ENCODE measurements at places on chromosomes 12 and 14.

- no peak for ATAC-seq
Measured at GRCh38 chr14:71193663-71194062, 286.4 kb downstream of the PCNX1 start.

- no peak for ATAC-seq
Measured at GRCh38 chr12:130127532-130127911, 34.7 kb upstream of the FZD10 start.

- no peak for ATAC-seq
Measured at GRCh38 chr14:91302391-91302790, 57.9 kb upstream of the GPR68 start.

DNA sequence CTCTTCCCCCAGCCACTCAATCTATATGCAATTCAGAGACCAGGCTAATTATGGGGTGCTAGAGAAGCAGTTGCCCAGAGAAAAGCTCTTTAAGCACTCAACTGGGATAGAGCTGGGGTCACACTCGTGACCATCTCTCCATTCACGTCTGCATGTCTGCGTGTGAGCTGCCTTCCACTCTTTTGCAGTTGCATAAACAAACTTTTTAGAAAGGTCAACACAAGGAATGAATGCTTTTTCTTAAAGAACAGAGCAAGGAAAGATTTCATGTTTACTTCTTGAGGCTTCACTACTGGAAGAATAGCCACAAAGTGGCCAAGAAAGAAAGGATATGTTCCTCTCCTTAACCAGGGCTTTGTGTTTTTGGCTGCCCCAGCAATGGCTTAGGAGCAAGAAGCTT lies 151.1 kb downstream of the SAMD4A start:
- no peak for ATAC-seq

GRCh38 chr12:24937553-24938244 lies 11.2 kb downstream of the BCAT1 start:
- ATAC-seq, result no peak

- ATAC-seq, result peak; percentile 43
Measured at GRCh38 chr12:130846369-130846768, 7.3 kb upstream of the STX2 start.

DNA sequence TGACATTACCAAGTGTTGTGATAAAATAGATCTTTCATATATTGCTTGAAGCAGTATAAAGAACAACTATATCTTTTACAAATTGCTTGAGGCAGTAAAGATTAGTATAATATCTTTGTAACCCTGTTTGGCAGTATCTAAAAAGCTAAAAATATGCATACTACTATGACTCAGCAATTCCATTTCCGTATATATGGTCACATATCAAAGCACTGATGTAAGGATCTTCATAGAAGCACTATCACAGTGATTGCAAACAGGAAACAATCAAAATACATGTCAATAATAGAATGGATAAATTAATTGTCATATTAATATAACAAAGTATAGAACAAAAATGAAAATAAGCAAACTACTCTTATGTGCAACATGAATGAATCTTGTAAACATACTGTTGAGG lies 158.4 kb upstream of the IGF1 start:
- ATAC-seq, result peak; percentile 46

GRCh38 chr12:100959481-100959880 lies 164.9 kb downstream of the ANO4 start:
- peak; percentile 31 for ATAC-seq

- no peak for ATAC-seq
Measured at GRCh38 chr14:81127785-81128184, 93.0 kb downstream of the GTF2A1 start.

GRCh38 chr12:103905730-103906349 lies 24.4 kb upstream of the HSP90B1 start:
- no peak for ATAC-seq

DNA sequence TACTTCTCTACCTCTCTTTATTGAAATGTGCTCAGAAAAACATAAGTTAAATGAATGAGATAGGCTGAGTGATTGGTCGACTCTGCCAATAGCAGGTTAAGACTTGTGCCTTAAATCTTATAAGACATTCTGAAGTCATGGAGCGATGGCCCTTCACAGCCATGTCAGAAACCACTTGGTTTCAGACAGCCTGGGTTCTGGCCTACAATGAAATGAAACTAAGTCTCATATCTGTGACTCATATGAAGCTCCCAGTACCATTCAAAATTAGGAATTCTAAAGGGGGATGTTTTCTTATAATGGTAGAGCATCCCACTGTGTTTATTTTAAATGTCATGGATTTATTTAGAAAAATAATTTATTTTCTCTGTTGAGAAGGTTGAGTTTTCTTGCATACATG lies 42.6 kb downstream of the PLXNC1 start:
- no peak for ATAC-seq

DNA sequence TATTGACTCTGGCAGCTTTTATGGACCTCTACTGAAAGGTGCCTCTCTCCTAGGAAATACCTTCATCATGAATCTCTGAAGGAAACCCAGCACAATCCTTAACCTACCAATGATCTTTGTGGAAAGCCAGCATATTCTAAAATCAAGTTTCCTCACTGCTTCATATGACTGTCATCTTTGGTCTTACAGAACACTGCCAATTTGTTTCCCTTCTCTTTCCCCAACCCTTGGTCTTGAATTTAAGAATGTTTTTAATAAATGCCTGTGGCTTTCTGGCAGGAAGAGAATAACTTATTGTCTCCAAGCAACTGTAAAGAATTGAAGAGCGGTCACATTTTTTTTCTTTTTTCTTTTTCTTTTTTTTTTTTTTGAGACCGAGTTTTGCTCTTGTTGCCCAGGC lies 427.6 kb downstream of the IPO8 start:
- no peak for ATAC-seq

DNA sequence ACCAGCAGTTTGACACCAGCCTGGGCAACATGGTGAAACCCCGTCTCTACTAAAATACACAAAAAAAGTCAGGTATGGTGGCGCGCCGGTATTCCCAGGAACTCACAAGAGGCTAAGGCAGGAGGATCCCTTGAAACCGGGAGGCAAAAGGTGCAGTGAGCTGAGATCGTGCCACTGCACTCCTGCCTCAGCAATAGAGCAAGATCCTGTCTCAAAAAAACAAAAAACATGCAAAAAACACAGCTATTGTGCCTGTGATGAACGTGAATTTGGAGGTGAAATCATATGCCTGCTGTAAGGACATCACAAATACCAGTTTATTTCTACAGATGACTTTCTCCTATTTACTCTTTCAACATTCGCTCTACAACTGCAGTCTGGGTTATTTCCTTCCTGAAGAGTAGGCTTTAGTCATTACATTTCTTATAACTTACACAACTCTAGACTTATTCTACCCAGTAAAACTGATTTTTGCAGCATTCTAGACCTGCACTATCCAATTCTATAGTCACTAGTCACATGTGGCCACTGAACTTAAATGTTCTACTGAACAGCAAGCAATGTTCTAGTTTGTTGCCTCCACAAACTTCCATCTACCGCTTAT lies 48.3 kb downstream of the HNRNPC start:
- no peak for ATAC-seq

GRCh38 chr12:6752167-6752920 lies 597 bp downstream of the MLF2 start:
- peak; percentile 56 for ATAC-seq

GRCh38 chr14:81638656-81639280 lies 105.1 kb upstream of the SEL1L start:
- no peak for ATAC-seq

DNA sequence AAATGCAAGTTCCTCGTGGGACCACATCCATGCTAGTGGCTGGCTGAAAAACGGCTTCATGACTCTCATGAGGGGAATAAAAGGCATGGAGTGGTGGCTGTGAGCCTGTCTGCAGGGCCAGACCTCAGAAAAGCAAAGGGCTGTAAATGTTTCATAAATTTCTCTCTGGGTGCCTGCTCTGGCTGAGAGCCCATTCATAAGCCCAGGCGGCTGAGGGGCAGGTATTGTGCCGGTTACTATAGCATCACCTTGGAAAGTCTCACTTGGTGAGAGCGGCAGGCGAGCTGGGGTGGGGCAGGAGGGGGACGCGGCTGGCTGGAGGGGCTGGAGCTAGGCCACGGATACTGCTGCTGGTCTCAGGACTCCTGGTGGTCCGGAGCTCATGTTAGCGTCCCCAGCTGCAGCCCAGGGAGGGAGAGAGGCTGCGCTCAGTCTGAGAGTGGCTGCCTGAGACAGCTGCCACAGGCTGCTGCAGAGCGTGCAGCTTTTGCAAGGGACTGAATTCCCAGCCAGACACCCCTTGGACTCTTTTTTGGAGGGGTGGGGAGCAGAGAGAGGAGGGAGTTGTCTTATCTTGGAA lies at the start of gene SLC17A8:
Gene SLC17A8, plus strand, starts transcription at position 431 of the 580 bp plus-strand sequence. CDS start 318 bp downstream, outside the sequence.
- peak; percentile 51 for ATAC-seq

DNA sequence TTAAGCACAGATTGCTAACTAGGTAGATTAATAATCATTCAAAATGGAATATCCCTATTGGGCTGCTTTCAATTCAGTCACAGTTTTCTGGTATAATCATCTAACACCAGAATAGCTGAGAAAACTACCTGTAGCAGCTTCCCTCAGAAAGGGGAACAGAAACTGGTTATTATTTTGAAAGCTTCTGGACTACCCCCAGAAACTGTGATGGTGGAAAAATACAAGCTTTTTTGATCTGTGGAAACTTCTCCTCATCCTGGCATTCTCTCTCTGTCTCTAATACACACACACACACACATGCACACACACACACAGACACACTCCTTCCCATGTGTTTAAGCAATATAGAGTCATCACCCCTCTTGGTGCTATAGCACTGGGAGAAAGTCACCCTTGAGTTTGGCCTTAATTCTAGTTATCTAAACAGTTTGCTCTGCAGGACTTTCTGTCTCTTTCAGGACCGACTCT lies 251.5 kb upstream of the LMO3 start:
- ATAC-seq, result no peak

GRCh38 chr12:47910981-47911380 lies 6.2 kb upstream of the VDR start:
- ATAC-seq, result no peak

- ATAC-seq, result no peak
Measured at GRCh38 chr14:74195623-74196022, 43.6 kb upstream of the VSX2 start.

- no peak for ATAC-seq
Measured at GRCh38 chr12:22228022-22228875, 106.3 kb downstream of the ST8SIA1 start.

- no peak for ATAC-seq
Measured at GRCh38 chr12:61846765-61847164, 413.4 kb upstream of the USP15 start.

DNA sequence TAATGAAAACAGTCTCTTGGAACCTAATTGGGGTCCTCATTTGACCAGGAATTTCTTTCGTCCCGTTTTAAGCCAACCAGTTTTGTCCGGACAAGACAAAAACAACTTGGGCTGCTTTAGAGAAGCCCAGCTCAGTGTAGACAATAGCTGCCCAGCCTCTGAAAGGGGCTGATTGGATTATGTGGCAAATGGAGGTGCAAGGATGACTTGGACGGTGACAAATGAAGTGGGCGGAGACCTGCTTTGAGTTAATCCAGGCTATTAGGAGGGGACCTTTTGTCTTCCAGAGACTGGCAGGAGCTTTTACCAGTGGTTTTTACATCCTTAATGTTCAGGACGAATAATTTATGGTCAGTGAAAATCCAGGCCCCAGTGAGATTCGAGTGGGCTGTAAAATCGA lies 4.8 kb downstream of the MEG3 start:
- ATAC-seq, result no peak

- ATAC-seq, result no peak
Measured at GRCh38 chr14:22341049-22341448, 248.0 kb downstream of the DAD1 start.

DNA sequence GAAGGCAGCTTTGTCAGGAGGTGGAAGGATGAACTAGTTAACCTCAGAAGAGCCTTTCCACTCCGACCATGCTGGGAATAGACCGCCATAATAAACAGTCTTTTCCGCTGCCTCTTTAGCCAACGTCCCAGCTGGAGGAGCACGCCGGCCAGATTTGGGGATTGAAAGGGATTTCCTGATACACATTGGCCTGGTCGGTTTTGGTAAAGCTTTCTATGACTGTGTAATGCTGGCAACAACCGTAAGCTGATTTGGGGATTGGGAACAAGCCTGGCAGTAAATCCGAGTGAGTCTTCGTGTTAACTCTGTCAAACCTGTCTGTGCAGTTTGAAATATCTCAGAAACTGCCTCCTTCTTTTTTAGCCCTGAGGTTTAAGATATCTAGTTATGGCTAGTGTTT lies 87.0 kb downstream of the DAD1 start:
- no peak for ATAC-seq

DNA sequence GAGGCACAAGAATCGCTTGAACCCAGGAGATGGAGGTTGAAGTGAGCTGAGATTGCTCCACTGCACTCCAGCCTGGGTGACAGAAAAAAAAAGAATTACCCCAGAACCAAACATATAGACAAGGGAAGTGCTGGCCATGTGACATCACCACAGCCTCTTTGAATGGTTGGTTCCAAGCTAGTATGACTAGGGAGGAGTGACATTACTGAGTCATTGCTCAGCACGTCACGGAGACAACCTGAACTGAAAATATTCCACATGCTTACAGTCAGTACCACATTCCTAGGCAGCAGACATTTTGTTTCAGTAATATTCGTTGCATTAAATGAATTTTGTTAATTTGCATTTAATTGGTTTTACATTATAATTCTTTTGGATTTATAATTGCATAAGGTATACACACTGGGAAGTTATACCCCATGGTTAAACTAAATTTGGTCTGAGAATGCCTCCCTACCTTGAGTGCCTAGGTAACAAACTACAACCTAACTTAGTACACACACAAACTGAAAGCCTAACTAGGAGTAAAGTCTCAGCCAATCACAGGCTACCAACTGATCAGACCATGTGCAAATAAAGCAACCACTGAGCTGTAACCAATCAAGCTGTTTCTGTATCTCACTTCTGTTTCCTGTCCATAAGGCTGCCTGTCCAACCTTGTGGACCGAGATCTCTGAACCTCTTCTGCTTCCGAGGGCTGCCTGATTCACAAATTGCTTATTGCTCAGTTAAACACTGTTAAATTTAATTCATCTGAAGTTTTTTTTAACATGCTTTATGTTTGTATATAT lies 164.4 kb downstream of the CAND1 start:
- ATAC-seq, result no peak

GRCh38 chr14:88791629-88792472 lies 902 bp downstream of the EML5 start:
- ATAC-seq, result no peak

- ATAC-seq, result no peak
Measured at GRCh38 chr14:77544571-77544970, 46.0 kb upstream of the ISM2 start.

- ATAC-seq, result no peak
Measured at GRCh38 chr12:59093073-59093772, 172.9 kb upstream of the LRIG3 start.

- no peak for ATAC-seq
Measured at GRCh38 chr14:61545726-61546455, 149.4 kb upstream of the HIF1A start.

DNA sequence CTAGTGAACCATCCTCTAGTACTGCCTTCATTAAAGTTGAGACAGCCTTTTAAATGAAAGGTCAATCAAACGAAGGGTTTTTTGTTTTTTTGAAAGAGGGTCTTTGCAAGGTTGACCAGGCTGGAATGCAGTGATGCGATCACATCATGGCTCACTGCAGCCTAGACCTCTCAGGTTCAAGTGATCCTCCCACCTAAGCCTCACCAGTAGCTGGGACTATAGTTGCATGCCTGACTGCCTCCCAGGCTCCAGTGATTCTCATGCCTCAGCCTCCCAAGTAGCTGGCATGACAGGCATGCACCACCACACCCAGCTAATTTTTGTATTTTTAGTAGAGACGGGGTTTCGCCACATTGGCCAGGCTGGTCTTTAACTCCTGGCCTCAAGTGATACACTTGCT lies 114.6 kb upstream of the SINHCAF start:
- no peak for ATAC-seq

- ATAC-seq, result no peak
Measured at GRCh38 chr12:104250366-104251125, 35.0 kb downstream of the TXNRD1 start.
